ENCODE measurements at places on chromosomes 5 and 9.

- DNase-seq: no peak
These were observed 31.5 kb upstream of the RGMB start for GRCh38 chr5:98741926-98742325.

DNA sequence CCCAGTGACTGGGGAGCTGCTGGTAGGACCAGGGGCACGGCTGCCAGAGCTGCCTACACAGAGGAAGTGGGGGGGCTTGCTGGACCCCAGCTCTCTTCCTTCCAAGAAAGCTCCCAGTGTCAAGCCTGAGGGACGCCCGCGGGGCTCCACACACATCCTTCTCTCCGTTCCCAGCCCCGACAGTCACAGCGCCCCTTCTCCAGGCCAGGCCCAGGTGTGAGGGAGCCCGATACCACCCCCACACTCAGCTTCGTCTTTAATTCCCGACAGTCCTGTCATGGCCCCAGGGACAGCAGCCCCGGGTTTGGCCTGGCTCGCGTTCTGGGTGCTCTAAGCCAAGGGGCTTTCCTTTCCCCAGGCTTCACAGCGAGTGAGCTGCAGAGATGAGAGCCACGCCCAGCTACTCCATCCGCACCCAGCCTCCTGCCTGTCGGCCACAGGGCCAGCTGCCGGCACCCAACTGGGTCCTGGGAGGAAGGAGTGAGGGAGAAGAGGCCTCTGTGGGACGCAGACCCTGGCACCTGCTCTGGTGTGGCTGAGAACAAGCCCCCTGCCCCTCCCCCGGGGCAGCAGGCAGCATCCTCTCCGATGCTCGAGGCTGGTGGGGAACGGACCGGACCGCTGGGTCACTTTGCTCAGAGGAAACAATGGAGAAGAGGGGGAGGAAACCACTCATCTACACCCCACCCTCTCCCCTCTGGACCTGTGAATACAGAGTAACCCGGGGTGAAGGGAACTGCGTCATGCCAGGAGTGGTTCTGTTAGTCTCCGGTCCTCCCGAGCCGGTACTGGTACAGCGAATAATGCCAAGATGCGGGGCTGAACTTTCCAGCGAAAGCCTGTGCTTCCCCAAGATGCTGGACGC, 53.9 kb upstream of the PHYKPL start:
- DNase-seq: no peak

DNA sequence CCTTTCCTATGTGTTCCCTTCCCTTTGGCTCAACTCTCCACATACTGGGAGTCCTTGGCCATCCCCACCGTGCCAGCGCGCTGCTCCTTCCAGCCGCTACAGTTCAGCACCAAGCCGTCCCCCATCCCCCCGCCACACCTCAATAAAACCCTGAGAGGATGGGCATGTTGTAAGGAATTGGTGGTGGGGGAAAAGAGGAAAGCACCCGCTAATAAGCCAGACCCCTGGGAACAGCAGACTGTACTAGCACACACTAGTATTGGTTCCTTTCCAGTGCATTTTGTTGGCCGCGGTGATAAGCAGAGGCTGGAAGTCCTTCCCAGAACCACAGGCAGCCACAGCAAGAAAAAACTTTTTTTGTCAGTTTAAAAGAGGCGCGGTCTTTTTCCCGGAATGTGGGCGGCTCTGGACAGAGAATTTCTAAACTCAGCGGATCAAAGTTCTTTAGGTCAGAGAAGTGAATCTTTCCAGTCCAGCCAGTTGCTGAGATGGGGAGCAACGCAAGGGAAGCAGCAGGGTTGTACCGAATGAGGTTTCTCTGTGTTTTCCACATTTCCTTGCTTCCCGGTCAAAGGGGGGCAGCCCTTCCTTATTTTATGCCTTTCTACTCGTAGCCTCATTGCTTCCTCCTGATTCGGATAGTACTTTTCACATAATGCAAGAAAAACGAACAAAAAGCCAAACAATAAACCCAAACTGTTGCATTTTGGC, 2.1 kb downstream of the CHSY3 start:
- no peak for DNase-seq

- no peak for DNase-seq
These were observed 48.9 kb downstream of the ADRB2 start for GRCh38 chr5:148875205-148875875.

- DNase-seq: no peak
These were observed 545 bp downstream of the CDKN2B-AS1 start for GRCh38 chr9:21995006-21995665.

- peak; percentile 50 for DNase-seq
These were observed 205.7 kb downstream of the AGTPBP1 start for GRCh38 chr9:85536076-85536475.

Data from AG09309 (cell line).